Activated T-helper 1 cell treated with anti-CD3 and anti-CD28 coated beads, Interleukin-12 subunit alpha, Interleukin-12 subunit beta, Interleukin-2, Interleukin-4 antibody, amounts not matched to agents 30 ng/mL and 10 ng/mL and 1 ng/mL, durations not matched to agents 14 hours and 24 hours and 36 hours (primary cell): ENCODE measurements at places on chromosomes 4 and X. TPM values are rescaled to one million over a fixed set of nuclear protein-coding genes. Genes with fewer than 3 reads are reported as not detected.

- no peak for DNase-seq
These were observed 87.9 kb downstream of the EVC start for GRCh38 chr4:5798946-5799345.

- no peak for DNase-seq
These were observed 235.4 kb downstream of the HNRNPD start for GRCh38 chr4:82138374-82138773.

The ASB12 gene
- not detected in 2 replicates for total RNA-seq

DNA sequence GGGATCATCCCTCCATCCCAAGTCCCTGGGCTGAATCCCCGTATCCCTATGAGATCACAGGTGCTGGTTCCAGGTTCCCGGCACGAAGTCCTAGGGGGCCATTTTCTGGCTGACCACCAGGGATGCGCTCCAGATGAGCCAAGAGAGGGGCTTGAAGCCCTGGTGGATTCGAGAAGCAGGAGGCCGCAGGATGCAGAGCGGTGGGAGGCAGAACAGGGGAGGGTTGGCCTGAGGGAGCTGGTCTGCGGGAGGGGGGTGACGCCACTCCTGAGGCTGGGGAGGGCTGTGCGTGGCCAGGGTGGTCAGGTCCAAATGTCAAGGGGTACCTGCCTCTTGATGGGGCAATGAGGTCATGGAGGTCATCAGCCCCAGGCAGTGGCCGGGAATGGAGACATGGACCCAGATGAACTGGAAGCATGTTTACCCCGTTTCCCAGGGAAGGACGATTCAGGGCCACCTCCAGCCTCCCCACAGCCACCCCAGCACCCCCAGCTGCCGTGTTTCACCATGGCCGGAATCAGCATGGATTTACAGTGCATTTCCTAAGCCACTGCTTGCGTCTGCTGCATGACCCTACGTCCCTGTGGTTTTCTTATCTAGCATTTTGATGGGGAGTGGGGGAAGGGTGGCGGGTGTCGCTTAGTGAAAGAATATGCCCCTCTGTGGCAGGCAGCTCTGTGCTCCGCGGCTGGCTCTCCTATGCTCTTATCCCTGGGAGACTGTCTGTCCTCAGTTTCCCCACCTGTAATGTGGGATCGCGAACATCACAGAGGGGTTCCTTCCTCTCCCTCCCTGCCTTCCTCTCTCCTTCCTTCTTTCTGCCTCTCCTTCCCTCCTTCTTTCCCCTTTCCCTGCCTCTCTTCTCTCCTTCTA lies 17.0 kb upstream of the HTRA3 start:
- DNase-seq = no peak

DNA sequence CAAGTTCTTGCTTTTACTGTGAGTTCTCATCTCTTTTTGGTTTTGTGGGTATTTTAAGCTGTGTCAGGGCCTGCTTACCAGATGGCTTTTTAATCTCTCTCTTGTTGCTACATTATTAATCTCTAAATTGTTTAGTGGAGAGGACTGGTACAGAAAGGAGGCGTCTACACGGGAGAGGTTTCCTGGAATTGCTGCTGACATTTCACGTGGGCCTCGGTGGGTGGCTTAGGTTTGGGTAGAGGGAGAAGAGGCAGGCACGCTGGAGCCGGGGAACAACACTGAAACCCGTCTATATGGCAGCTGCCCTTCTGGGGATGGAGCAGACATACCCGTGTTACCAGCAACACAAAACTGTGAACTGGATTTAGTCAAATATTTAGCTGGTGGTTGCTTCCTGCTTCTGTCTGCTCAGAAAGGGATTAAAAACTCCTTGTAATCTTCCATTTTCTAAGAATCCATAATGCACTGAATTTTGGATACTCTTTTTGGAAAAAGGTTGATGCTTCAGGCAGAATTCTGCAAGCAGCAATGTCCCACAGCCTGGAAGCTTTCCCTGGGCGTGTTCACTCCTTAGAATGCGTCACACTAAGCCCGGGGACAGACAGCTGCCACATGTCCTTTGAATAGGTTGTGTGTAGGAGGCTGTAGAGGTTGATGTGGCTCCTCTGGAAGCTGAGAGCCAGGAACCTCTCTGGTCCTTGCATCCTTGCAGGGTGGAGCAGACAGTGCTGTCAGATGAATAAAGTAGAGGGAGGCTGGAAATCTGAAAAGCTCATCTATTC lies 199.8 kb upstream of the GATB start:
- no peak for DNase-seq
